ENCODE measurements at places on chromosomes 11 and 22.

DNA sequence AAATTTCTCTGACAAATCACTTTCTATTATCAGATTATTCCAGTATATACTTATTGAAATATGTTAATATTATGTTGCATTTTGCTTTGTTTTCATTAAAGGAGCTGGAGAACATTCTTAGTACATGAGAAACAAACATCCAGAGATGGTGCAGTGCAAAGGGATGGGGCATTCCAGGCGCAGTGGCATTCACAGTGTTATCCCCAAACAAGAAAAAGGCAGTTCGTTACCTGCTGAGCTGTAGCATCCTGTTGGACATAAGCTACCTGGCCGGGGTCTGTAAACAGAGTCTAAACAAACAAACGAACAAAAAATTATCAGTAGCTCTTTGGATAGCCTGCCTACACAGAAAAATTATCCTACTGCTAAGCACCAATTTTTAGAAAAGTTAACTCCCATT, 47.4 kb downstream of the PRDM10 start:
- no peak for DNase-seq

- DNase-seq, result no peak
These were observed 596.2 kb downstream of the BUD13 start for GRCh38 chr11:116176484-116177005.

- no peak for DNase-seq
These were observed 27.2 kb downstream of the NAV2 start for GRCh38 chr11:19739872-19740271.

DNA sequence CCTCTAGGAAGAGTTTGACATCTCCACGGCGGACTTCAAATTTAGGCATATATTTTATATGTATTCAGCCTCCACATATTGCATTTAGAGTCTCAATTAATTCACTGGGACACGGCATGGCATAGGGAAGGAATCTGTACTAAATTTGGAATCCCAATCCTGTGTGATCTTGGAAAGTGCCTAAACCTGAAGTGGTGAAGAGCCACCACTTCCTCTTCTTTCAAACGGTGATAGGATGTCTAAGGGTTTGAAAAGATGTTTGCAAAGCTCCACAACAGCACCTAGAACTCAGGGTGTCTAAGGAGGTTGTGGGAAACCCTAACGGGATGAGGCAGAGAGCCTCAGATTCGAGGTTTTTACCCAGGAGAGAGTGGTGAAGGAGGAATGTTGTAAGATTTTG, 1.0 kb upstream of the L3MBTL2 start:
- DNase-seq, result no peak

- no peak for DNase-seq
These were observed 24.4 kb downstream of the SERGEF start for GRCh38 chr11:17988465-17988864.

DNA sequence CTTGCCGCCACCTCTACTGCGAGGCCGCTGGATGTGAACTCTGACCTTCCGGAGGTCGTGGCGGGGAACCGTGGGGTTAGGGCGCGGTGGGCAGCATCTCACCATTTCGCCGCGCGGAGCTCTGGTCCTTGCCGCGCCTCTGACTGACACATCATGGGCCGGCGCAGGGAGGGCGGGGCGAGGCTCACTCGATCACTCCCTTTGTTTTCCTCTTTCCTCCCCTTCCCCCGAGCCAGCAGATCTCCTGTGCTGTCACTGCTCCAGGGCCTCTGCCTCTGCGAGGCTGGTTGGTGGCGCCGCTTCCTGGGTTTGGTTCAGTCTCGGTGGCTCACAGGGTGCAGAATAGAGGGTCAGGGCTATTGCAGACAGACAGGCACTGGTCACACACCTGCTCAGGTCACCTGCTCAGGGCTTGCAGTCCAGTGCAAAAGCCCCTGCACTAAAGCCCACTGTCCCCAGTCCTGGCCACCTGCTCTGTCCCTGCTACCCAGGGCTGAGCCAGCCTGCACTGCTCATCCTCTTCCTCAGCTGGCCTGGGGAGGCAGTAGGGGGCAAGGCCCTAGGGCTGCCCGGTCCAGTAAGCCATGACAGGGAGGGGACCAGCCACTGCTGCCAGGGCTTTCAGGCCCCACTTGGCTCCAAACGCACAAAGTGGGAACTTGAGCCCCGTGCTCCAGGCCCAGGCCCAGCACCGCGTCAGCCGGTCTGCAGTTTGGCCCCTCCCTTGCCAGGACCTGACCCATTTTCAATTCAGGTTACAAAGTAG, 36.2 kb downstream of the PISD start:
- no peak for DNase-seq
